ENCODE measurements at places on chromosomes 7 and 10. TPM values are rescaled to one million over a fixed set of nuclear protein-coding genes. Genes with fewer than 3 reads are reported as not detected.

The CASP7 gene
- 3.9 TPM for total RNA-seq

GRCh38 chr10:125549653-125550052, 133.3 kb downstream of the TEX36 start:
- no peak for DNase-seq

- no peak for DNase-seq
Observed at GRCh38 chr7:66421830-66422475, 206.7 kb upstream of the KCTD7 start.

DNA sequence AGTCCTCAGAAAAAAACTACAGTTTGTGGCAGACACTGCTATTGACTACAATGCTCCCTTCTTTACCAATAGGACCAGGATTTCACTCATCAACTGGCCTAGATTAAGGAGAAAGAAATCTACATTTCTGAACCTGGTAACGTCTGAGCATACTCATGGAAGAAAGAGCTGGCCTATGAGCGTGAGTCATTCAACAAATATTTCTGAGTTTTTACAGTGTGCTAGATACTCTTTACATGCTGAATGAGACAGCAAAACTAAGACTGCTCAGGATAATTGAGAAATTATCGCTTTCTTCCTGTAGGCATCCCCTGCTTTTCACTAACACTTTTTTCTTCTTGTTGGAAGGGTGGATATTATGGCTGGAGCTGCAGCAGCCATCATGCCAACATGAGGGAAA, 609.7 kb downstream of the TNS3 start:
- no peak for DNase-seq

GRCh38 chr7:53947732-53948131, 594.4 kb upstream of the VSTM2A start:
- DNase-seq: no peak

DNA sequence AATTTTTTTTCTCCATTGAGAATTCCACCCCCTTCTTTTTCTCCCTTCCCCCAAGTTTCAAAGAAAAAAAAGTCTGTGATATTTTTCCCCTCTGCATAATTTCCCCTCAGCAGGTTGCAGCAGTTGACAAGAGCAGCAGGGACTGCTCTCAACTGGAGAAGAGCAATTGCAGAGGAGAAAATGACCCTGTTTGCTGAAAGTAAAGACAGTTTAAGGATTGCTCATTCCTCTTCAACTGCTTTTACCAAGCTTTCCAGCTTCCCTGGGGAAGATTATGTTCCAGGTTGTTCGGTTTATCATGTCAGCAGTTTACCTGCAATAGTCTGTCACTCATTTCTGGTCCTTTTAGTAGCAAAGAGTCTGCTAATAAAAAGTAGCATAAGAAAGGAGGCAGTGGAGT, 16.2 kb downstream of the AGK start:
- DNase-seq: no peak

The ASB10 gene
- not detected for total RNA-seq

DNA sequence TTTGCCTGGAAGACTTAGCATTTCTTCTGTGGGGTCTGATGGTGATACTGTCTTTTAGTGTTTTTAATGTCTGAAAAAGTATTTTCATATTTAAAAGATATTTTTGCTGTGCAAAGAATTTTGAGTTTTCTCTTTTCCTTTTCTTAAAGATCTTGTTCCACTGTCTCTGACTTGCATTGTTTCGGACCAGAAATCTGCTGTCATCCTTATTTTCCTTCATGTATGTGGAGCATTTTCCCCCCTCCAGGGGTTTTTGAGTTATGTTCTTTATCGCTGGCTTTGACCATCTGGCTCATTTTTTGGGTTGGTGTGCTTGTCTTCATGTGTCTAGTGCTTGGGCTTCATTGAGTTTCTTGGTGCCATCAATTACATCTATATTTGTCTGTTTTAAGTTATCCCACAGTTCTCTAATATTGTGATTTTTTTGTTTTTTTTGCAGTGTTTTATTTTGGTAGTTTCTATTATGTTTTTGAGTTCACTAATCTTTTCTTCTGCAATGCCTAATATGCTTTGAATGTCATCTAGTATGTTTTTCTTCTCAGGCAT, 119.9 kb downstream of the MGMT start:
- DNase-seq: no peak

The COL26A1 gene
- total RNA-seq: 3.4 TPM
